Activated CD4-positive, alpha-beta T cell treated with anti-CD3 and anti-CD28 coated beads, Interleukin-2, amount 10 ng/mL, durations not matched to agents 7 days and 5 days (primary cell): ENCODE measurements at places on chromosomes 11 and 22.
A peak's percentile ranks its signal among the peaks of the same experiment; 100 is the strongest.

DNA sequence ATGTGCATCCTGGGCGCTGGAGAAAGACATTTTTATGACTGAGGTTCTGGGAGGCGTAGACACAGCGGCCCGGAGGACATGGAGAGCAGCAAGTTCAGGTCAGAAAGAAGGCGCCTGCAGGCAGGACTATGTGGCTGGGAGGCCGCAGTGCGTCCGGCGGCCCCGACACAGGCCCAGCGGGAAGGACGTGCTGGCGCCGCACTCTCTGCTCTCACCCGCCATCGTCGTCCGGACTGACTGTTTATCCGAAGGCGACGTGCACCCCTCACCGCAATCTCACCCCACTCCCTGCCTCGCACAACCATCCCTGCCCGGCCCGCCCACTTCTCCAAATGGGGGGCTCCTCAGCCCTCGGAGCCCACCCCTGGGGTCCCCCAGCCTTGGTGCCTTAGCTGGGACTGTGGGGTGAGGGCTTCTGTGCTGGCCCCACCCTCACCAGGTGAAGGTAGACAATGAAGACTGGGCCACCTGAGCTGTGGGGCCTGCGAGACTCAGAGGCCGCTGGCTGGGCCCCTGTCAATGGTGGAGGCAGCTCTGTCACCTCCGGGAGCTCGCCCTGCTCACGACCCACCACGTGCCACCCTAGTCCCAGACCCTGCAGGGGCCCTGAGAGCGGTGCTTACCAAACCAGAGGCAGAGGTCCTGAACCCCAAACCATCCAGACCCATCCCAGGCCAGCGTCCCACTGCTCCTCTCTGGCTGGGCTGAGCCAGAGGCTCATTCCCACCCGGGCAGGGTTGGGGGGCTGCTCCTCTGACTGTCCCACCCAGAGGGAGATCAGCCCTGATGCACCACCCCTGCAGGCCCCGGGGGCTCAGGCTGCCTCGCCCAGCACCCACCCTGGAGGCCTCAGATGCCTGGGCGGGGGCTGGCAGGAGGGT lies 16.2 kb upstream of the MUC5B start:
- no peak for DNase-seq

- no peak for DNase-seq
Observed at GRCh38 chr22:23104187-23104971, 34.1 kb downstream of the GNAZ start.

GRCh38 chr11:29914203-29914930 lies 102.5 kb downstream of the KCNA4 start:
- DNase-seq, result no peak

DNA sequence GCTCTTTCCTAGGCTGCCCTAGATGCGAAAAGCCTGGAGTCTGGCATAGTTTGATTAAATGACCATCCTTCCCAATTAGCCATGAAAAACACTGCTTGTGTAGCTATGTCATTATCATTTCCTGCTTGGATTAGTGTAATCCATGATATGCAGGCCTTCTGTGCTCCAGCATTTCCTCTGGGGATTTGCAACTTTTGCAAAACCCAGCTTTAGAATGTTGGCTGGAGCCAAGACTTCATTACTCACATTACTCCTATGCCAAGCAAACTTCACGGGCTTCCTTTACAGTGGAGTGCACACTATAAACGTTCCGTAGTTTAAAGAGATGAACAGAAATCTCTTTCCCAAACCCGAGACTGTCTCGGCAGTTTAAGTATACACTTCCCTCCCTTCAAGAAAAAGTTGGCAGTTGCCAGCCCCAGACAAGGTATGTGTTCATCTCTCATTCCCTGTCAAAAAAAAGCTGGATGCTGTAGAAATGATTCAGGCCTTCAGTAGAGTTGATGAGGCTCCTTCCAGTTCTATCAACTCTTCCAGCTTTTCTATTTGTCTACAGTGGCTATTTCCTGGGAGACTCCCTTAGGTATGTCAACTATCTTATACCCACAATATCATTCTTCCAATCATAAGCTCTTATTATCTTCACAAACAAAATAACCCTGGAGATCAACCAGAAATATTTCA lies 180.0 kb downstream of the MAML2 start:
- DNase-seq, result no peak

- DNase-seq, result no peak
Observed at GRCh38 chr22:30572840-30573593, 1.4 kb downstream of the GAL3ST1 start.

- DNase-seq, result no peak
Observed at GRCh38 chr11:12794576-12795230, 120.5 kb downstream of the TEAD1 start.

GRCh38 chr11:20047006-20047768 lies 113.1 kb downstream of the DBX1 start:
- no peak for DNase-seq

GRCh38 chr11:117412176-117412575 lies 84.5 kb downstream of the CEP164 start:
- no peak for DNase-seq

DNA sequence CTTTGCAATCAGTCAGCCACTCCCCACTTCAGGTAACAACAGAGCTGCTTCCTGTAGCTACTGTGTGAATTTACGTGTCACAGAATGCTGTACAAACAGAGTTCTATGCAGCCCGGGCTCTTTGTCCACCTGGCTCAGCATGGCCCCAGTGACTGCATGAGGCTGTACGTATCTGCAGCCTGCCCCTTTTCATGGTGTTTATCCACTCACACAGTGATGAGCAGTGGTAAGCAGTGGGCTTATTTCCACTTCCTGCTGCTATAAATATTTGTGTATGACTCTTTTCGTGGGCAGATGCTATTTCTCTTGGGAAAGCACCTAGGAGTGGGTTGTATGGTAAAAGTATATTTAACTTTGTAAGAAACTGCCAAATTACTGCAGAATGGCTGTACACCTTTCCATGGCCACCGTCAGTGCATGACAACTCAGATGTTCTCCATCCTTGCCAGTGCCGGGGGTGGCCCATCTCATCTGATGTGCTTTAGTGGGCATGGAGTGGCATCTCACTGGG lies 43.3 kb downstream of the MYEOV start:
- peak; percentile 26 for DNase-seq

DNA sequence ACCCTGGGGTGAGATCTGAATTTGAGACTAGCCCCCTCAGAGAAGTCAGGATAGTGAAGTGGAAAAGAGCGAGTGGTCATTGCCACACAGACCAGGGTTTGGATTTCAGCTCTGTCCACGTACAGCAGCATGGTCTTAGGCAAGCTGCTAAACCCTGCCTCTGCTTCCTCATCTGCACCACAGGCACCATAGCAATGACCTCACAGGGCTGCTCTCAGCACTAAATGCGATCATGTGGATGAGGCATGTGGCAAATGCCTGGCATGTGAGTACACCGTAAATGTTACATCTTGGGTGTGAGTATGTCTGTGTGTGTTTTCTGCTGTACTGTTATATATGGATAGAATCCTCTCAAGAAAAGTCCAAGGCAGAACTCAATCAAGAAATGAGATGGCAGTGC lies 15.8 kb downstream of the NAV2 start:
- DNase-seq, result no peak

- DNase-seq, result no peak
Observed at GRCh38 chr11:73185680-73186293, 32.3 kb upstream of the P2RY2 start.

- no peak for DNase-seq
Observed at GRCh38 chr11:85732965-85733364, 47.0 kb upstream of the CCDC89 start.

GRCh38 chr22:41512421-41513194 lies 31.7 kb downstream of the POLR3H start:
- no peak for DNase-seq

GRCh38 chr11:616320-617198 lies 809 bp upstream of the IRF7 start:
- DNase-seq, result no peak

DNA sequence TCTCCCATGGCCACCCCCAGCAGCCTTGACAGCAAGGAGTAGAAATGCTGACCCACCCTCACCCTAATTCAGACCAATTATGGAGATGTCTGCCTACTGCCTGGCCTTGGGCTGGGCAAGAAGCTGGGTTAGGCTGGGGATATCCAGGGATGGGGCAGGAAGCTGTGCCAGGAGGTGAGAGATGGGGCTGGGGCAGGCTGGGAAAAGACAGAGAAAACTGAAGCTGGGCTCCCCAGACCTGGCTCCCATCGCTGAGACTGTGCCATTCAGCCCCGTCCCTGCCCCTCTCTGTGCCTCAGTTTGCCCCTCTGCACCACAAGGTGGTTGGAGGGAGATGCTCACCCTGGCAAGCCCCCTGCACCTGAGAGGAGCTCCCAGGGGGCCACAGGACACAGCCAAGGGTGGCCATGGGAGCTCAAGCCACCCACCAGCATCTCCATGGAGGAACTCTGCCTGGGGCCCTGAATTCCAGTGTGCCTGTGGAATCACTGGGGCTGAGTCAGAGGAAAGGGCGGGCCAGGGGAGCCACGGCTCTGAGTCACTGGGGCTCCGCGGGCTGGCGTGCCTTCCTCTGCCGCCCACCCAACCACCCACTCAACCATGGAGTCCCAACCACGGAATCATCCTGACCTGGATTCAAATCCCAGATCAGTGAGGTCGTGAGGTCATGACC lies 6.0 kb upstream of the CARD10 start:
- DNase-seq, result no peak

DNA sequence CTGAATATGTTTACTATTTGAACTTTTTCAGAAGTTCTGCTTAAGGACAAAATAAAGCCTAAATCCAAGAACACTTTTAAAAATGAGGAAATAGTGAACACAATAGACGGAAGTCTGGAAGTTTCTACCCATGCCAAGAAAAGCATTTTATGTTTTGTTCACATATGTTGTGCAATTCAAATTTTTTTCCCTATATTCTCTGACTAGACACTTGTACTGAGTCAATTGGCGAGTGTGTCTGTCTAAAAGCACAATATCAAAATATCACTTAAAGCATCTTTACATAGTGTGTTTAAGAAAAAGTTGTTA lies 29.2 kb downstream of the INCENP start:
- no peak for DNase-seq

DNA sequence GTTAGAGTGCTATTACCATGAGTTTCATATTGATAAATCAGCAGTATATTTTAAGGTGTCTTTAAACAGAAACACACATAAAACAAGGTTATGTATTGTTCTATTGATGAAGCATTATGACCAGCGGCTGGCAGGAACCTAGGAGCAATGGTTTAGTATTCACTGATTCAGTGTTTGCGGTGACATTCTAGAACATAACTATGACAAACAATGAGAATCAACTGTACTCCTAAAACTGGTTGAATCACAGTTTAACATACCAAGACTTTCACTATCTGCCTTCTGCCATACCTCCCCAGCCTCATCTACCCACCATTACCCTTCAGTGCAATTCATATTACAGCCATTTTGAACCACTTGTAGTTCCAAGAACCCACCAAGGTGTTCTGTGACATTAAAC lies 8.8 kb downstream of the HOATZ start:
- no peak for DNase-seq

DNA sequence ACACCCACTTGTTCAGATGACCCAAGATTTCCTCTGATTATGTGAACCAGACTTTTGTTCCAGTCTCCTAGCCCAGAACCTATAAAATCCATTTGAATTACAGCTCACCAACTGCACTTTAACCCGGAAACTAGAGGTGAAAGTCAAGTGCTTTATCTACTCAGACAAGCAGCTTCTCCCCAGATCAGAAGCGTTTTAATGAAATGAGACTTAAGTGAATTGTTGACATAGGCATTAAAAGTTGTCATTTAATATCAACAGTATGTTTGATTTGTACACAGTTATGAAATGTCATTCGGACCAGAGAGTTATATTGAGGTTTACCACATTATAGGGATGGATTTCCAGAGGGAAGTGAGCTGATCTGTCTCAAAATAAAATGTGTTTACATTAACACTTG lies 52.0 kb downstream of the CADM1 start:
- no peak for DNase-seq

- DNase-seq, result no peak
Observed at GRCh38 chr11:46912526-46913150, 5.7 kb downstream of the LRP4 start.

DNA sequence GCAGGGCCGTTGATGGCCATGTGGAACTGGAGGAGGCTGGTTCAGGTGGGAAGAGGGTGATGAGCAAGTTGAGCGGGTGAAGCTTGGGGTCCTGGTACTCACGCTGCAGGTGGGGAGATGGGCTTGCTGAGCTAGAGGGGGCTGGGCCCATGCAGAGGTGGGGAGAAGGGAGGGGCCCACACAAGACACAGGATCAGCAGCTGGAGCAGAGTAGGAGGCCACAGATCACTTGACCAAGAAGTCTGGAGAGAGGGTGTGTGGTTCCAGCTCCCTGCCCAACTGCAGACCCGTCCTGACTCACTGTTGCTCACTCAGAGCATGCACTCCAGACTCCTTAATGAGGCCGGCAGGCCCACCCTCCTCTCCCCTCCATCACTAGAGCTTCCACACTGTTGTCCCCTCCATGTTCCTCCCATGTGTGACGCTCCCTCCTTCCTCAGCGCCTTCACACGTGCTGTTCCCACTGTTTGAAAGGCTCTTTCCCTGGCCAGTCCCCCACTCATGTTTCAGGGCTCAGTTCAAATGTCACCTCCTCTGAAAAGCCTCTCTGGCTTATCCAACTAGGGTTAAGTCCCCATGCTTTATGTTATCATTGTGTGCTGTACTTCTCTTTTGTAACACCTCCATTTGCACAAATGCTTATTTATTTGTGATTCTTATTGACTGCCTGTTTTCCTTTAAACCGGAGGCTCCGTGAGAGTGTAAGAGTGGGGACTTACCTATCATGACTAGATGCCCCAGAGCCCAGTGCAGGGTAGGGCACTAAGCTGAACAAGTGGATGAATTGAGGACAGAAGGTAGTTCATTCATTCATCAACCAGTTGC lies 2.3 kb downstream of the CCDC86 start:
- no peak for DNase-seq

DNA sequence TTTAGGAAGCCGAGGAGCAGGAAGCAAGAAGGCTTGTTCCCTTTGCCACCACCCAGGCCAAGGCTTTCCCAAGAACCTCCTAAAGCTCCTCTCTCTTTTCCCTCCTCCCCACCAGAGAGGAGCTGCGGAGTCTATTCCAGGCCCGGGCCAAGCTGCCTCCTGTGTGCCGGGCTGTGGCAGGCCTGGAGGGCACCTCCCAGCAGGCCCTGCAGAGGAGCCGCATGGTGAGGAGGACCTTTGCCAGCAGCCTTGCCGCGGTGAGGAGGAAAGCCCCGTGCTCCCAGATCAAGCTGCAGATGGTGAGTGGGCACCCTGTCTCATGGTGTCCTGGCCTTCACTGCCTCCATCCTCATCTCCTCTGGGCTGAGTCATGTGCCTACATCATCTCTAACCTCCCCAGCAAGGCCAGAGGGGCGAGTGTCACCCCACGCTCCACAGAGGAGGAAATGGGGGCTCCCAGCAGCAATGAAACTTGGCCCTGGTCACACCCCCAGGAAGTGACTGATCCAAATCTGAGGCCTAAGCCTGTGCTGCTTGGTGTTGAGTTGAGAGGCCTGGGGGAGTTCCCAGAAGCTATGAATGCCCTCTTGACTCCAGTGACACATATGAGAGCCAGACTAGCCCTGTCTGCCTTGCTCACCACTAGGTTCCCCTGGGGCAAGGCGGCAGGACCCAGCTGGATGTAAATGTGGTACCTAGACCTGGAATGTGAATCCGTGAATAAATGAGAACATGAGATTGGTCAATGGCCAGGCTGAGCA lies 104.2 kb downstream of the MYO18B start:
- no peak for DNase-seq

- DNase-seq, result no peak
Observed at GRCh38 chr11:27694992-27695391, 5.3 kb downstream of the BDNF start.

- DNase-seq, result no peak
Observed at GRCh38 chr11:8719211-8719649, 36.6 kb downstream of the RPL27A start.

- DNase-seq, result no peak
Observed at GRCh38 chr22:30250039-30250565, 3.5 kb upstream of the LIF start.

GRCh38 chr11:13108416-13108815 lies 99.3 kb downstream of the RASSF10 start:
- DNase-seq, result no peak
